CD4-positive, alpha-beta T cell treated with Interferon alpha-2 for 1 hour (primary cell): ENCODE measurements at places on chromosomes 5 and 9.

GRCh38 chr9:5008202-5008601 is 23.1 kb downstream of the JAK2 start:
- DNase-seq: no peak

GRCh38 chr9:74755355-74755754 is 132.4 kb downstream of the TRPM6 start:
- no peak for DNase-seq

GRCh38 chr5:133930813-133931090 is 37.7 kb downstream of the C5orf15 start:
- no peak for DNase-seq

- DNase-seq: no peak
Measured at GRCh38 chr9:127506814-127507750, 55.8 kb downstream of the LRSAM1 start.

- DNase-seq: no peak
Measured at GRCh38 chr5:4547547-4547946, 592.6 kb upstream of the ADAMTS16 start.

DNA sequence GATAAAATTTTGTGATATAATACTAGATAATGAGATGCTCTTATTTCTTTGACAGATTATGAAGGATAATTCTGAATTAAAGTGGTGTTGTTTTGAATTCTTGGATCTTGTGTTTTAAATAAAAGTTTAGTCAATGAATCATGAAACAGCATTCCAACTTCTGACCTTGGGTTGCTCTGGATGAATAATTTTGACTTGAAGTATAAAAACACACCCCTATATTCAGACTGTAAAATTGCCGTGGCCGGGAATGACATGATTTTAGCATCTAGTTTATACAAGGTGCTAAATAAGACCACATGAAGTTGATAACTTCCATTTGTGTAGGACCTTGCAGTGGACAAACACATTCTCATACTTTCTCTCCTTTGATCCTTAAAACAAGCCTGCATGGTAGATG is 67.2 kb upstream of the DAP start:
- no peak for DNase-seq

DNA sequence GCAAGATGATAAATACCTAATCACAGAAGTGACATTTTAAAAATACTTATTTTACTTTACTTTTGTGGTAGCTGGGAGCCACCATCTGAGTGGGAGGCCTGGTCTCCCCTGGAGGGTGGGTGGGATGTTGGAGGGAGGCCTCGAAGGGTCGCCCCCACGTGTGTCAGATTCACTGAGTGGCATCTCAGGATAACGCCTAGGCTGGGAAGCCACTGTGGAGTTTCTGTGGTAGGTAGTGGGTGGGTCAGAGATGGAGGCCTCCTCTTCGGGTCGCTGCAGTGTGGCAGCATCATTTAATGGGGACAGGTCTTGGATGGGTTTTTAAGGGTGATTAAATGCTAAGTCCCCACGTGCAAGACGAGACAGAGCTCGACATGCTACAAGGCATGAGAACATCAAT is 1154.8 kb upstream of the CDH18 start:
- no peak for DNase-seq

GRCh38 chr5:125713109-125713805 is 710.0 kb upstream of the GRAMD2B start:
- DNase-seq: no peak

DNA sequence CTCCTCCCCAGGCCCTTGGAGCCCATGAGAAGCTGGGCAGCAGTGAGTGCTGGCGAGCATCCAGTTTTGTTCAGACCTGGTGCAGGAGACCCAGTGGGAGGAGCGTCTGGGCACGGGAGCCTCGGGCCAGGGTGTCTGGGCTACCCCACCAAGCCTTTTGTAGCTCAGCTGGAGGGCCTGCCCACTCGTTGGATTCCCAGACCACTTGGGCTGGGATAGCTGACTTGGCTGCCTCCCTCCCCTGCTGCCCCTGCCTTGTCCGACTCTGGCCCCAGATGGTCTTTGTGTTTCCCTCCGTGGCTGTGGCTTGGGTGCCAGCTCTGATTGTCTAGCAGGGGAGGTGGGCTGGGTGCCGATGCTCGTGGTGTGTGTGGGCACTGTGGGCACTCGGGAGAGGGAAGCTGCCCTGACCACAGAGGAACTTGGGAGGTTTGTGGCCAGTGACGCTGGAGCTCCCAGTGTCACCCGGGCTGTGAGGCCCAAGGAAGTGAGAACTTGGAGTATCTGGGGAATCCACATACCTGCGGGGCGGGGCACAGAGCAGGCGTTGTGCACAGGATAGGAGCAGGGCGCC is 47.3 kb downstream of the WNK2 start:
- DNase-seq: peak; percentile 9

DNA sequence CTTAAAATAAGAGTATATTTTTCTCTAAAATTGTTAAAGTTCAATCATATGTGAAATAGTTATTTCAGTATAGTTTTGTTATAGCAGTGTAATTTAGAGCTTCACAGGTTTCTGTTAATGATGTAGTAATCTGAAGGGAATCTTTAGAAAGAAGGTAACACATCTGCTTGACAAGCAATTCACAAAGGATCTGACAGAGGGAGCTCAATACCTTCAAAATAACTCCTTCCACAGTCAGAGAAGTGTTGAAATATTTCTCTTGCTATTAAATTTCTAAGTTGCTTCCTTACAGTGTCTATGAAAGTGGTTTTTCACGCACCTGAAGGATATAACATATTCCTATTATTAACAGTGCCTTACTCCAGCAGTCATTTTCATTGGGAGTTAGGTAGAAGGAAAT is 44.9 kb downstream of the SLC25A51 start:
- no peak for DNase-seq

GRCh38 chr9:132077881-132078698 is 1.6 kb downstream of the MED27 start:
- peak; percentile 58 for DNase-seq

GRCh38 chr9:15475923-15476536 is 34.7 kb downstream of the PSIP1 start:
- DNase-seq: no peak

DNA sequence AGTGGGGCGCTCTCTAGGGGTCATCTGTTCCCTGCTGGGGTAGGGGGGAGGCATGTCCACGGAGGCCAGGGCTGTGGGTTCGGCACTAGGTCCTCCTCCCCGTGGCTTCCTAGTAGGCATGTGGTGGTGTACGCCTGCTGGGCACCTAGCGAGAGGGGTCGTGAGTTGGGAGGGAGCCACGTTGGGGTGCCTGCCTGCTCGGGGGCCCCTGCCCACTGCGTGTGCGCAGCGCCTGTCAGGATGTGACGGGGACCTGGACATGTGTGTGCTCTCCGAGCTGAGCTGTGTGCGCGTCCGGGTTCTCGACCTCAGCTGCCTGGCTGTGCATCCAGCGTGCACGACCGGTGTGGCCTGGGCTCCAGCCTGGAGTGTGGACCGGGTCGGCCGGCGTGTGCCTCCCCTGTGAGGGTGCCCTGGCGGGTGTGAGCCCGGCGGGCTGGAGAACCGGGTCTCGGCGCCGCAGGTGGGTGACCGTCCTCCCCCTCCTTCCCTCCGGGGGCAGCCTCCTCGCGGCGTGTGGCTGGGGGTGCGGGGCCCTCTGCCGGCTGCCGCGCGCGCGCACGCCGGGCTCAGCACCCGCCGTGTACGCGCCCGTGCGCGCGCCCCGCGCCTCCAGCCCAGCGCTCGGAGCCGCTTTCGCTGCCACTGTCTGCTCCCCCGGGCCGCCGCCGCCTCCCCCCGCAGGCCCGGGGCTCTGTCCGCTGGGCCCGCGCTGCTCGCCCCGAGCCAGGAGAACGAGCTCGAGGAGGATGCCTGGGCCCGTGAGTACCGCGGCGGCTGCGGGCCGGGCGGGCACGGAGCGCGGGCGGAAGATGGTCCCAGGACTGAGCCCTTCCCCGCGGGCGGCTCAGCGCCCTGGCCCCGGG is at the start of gene PRR7:
TSS of gene PRR7 (plus strand) at position 615 of the 866 bp plus-strand sequence. CDS start 8,254 bp downstream, outside the sequence.
- peak; percentile 70 for DNase-seq

DNA sequence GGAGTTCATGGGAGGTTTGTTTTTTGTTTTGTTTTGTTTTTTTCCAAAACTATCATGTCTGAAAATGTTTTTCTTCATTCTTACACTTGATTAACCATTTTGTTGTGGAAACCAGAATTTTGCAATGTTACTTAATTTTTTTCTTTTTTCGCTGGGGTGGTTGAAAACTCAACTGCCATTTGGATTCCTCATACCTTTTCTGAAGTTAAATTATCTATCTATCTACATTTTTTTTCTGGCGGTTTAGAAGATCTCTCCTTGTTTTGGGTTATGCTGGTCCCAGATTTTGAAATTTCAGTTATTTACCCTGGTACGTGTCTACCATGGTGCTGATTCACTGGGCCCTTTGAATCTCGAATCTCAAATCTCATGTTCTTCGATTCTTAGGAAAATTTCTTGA is 316.2 kb upstream of the SMARCA2 start:
- no peak for DNase-seq

DNA sequence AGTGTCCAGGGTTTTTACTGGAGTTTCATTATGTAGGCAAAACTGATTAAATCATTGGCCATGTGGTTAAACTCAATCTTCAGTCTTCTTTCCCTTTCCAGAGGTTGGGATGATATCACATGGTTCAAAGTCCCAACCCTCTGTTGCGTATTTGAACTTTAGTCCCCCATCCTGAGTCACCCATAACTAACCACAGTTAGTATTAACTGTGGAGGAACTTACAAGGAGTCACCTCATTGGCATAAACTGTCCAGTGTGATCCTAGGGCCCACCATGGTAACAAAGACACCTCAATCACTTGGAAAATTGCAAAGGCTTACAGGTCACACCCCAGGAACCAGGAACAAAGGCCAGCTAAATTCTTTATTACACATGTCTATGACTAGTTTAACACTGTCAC is 188.5 kb downstream of the COX7C start:
- DNase-seq: no peak

GRCh38 chr5:112640546-112640945 is 97.1 kb upstream of the APC start:
- DNase-seq: no peak

GRCh38 chr9:29393064-29393463 is 1819.8 kb upstream of the C9orf72 start:
- DNase-seq: no peak

DNA sequence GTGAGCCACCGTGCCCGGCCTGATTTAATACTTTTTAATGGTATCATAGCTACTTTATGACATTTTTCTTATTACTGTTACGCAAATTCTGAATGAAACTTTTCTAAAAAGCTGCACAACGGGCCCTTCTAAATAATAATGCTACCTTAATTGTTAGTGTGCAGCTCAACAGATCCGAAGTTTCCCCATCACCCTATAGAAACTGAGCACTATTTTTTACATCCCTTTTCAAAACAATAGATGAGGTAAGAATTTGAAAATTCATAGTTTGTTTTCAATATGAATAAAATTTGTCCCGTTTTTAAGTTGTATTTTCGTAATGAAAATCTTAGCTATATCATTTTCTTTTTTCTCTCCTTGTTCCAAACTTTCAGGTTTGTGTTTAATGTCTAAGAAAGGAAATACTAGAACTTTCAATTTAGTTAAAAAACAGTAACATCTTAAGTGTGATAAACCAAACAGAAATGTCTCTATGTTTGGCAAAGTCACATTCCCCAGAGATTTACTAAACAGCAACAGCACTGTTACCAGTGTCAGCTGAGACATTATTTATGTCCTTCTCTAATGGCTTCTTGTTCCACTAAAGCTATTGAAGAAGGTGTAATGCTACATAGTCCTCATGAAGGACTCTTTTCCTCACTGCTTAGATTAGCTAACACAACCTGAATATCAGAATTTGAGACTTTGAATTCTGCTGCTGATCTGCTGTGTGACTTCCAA is 22.9 kb downstream of the KIF2A start:
- DNase-seq: no peak

DNA sequence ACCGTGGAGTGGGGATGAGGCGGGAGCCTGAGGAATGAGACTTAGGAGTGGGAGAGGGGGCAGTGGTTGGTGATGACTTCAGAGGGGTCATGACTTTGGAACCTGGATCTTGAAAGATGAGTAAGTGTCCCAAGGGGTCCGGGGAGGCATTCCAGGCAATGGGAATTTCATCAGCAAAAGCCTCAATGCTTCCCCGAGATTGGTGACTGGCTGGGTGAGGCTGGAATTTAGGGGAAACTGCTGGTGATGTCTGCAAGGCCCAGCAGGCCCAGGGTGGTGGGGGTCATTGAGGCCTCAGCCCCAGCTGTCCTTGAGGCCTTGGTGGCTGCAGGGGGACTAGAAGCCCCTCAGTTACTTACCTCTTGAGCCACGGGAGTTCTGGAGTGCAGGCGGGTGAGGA is 7.5 kb downstream of the NDST1 start:
- no peak for DNase-seq

DNA sequence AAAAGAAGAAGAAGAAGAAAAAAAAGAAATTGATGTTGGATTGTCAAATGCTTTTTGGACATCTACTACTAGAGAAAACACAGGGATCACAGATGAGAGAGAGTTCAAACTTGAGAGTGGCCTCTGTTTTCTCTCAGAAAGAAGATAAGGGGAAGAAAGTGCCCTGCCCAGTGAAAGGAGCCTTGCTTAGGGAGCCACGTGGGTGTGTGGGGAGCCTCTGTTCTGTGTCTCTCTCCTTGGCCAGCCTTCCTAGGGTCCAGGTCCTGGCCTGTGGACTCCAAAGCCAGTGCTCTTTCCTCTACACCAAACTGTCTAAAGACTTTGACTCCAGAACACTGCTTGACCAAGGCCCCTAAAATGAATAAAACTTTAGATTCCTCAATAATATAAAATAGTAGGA is 22.0 kb upstream of the COL15A1 start:
- DNase-seq: no peak

DNA sequence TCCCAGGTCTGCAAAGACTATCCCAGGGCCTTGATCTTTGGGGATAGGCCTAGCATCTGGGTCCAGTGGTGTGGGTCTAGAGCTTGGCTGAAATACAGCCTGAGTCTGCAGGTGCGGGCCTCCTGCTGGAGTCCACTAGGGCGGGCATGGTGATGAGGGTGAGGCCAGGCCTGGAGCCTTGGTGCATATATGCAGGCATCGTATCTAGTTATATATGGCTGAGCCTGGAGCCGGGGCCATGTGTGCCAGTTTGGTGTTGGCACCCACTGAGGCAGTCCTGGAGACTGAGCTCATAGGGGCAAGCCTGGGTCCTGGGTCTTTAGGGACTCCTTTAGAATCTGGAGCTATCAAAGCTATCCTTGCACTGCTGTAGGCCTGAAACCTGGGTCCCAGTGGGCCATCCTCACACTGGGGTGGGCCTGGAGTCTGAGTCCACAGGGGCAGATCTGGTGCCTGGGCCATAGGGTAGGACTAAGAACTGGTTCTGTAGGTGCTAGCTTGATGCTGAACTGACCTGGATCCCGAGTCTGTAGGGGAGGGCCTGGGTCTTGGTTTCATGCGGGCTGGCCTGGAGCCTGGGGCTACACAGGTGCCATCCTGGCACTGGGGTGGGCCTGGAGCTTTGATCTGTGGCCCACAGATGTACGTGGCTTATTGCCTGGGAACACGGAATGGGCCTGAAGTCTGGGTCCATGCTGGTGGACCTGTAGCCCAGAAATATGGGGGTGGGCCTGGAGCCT is 346.5 kb upstream of the MEF2C start:
- DNase-seq: no peak

DNA sequence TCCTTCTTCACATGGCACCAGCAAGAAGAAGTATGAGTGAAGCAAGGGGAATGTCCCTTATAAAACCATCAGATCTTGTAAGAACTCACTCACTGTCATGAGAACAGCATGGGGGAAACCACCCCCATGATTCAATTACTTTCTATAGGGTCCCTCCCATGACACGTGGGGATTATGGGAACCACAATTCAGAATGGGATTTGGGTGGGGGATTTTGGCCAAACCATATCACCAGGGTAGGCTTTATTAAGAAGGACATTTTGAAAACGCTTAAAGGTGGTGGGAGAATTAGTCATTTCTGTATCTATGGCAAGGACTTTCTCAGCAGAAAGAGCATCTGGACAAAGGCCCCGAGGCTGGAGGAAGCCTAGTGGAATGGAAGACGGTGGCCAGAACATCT is 100.2 kb upstream of the ADAMTS16 start:
- no peak for DNase-seq
